ENCODE measurements at places on chromosomes 4 and X.

DNA sequence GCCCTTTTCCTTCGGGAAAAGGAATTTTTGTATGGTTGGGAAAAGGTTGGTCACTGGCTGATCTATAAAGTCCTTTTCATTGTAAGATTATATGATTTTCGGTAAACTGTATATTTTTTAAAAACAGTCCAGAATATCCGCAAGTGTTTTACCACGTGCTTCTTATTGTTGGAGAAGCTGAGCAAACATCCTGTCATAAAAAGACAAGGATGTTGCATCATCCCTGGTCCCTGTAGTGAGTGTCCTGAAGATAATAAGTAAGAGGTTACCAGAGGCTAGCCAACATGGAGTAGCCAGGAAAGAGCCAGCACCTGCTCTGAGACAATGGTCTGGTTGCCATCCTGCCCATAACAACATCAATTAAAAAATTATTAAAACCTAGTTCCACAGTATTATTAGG, 5.1 kb downstream of the CXCL9 start:
- DNase-seq: no peak

DNA sequence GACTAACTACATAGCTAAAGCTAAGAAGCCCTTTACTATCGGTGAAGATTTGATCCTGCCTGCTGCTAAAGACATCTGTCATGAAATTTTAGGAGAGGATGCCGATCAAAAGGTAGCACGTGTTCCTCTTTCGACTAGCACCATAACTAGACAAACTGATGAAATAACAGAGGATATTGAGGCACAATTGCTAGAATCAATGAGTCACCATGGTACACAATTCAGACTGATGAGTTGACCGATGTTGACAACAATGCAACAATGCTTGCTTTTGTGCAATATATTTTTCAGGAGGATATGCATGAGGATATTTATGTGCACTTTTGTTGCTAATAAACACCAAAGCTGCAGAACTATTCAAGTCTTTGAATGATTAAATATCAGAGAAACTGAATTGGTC, 24.3 kb downstream of the TBCK start:
- no peak for DNase-seq

DNA sequence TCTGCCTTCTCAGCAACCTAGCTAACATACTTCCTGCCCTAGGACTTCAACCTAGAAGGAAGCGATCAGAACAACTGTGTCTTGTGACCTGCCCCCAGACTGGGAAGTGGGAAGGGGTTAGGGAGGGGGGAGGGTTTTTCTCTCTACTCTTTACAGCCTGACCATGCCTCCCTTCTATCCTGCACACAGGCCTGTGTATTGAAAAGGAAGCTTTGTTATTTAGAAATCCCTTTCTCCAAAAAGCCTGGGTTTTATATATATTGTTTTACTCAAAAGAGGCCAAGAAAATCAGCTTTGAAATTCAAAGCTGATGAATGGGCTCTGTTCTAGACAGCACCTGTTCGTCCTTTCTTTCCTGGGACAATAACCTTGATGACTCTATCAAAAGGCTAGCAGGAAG, 35.2 kb upstream of the SMS start:
- no peak for DNase-seq

DNA sequence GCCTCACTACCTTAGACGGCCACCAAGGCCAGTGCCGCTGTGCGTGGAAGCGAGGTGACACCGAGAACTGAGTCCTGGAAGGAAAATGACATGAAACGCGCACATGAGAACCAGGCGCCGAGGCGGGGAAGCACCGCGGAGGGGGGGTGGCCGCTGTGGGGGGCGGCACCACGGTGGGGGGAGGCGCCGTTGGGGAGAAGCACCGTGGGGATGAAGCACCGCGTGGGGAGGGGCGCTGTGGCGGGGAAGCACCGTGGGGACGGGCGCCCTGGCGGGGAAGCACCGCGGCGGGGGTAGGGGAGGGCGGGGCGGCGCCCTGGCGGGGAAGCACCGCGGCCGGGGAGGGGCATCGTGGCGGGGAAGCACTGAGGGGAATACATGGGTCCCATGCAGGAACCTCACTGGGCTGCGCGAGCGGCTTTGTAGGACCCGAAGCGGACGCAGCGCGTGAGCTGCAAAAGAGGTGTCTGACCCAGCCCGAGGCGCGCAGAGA, 28.0 kb downstream of the PPP2R3B start:
- no peak for DNase-seq

DNA sequence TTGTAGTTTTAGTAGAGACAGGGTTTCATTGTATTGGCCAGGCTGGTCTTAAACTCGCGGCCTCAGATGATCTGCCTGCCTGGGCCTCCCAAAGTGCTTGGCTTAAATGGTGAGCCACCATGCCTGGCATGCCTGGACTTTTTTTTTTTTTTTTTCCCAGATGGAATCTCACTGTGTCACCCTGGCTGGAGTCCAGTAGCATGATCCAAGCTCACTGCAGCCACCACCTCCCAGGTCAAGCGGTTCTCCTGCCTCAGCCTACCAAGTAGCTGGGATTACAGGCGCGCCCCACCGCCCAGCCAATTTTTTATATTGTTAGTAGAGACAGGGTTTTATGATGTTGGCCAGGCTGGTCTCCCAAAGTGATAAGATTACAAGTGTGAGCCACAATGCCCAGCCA, 8.4 kb downstream of the UBE2K start:
- no peak for DNase-seq

- no peak for DNase-seq
Observed at GRCh38 chr4:141870152-141870551, 233.8 kb downstream of the IL15 start.

DNA sequence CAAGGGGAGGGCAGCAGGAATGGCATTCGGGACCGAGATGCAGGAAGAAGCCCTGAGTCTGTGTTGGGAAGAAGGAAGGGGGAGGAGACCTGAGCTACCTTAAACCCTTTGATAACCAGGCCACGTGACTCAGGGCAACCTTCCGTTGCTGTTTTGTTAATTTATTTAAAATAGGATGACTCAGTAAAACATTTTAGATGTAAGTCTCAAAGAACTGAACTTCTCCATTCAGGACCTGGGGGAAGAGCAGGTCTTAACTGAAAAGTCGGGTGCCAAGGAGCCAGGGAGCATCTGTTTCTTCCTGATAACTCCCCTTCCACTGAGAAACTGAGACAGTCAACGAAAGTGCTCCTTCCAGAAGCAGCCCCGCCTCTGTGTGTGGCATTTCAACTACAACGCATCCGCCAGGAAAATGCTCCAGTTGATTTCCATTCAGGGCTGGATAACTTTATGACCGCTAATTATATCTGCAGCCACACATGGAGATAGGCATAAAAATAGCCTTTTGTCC, 88.0 kb downstream of the IRF2 start:
- no peak for DNase-seq

GRCh38 chr4:136935871-136936270, 596.4 kb downstream of the PCDH18 start:
- DNase-seq: no peak

DNA sequence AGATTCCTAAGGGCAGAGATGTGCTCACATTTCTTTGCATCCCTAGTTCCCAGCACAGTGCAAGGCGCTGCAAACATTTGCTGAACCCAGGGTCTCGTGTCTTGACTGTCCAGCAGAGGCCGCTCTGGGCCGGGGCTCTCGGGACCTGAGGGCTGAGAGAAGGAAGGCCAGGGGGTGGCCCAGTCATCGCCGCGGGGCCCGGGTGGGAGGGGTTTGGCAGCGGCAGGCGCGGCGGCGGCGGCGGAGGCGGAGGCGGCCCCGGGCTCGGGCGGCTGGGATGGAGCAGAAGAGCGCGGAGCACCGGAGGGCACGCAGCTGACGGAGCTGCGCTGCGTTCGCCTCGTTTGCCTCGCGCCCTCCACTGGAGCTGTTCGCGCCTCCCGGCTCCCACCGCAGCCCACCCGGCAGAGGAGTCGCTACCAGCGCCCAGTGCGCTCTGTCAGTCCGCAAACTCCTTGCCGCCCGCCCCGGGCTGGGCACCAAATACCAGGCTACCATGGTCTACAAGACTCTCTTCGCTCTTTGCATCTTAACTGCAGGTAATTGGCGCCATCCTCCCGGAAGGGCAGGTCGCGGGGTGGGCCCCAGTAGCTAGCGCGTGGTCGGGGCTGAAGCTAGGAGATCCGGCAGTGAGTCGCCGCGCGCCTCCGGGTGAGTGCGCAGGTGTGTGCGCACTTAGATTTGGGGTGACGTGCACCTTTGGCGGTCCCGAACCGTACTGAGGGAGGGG, at the start of gene PARM1:
Gene PARM1, plus strand, starts transcription at position 285 of the 730 bp plus-strand sequence. Its CDS starts 212 bp downstream, at position 497.
- peak; percentile 83 for DNase-seq

DNA sequence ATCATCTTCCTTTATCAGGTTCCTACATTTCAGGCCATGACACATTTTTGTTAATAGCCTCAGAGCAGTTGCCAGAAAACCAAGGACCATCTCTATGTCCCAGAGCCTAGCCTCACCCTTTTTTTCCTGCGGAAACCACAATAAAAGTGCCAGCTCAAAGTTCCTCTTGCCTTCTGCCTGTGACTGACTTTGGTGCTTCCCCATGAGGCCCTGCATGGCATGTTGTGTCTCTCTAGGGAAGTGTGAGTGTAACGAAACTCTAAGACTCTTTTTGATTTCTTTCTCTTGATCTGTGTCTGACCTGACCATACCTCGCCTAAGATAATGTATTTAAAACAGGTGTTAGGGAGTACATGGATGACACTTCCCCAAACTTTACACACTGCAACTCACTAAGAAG, 642.3 kb upstream of the BOD1L1 start:
- no peak for DNase-seq

- no peak for DNase-seq
Observed at GRCh38 chrX:2351999-2352995, 148.5 kb downstream of the DHRSX start.

DNA sequence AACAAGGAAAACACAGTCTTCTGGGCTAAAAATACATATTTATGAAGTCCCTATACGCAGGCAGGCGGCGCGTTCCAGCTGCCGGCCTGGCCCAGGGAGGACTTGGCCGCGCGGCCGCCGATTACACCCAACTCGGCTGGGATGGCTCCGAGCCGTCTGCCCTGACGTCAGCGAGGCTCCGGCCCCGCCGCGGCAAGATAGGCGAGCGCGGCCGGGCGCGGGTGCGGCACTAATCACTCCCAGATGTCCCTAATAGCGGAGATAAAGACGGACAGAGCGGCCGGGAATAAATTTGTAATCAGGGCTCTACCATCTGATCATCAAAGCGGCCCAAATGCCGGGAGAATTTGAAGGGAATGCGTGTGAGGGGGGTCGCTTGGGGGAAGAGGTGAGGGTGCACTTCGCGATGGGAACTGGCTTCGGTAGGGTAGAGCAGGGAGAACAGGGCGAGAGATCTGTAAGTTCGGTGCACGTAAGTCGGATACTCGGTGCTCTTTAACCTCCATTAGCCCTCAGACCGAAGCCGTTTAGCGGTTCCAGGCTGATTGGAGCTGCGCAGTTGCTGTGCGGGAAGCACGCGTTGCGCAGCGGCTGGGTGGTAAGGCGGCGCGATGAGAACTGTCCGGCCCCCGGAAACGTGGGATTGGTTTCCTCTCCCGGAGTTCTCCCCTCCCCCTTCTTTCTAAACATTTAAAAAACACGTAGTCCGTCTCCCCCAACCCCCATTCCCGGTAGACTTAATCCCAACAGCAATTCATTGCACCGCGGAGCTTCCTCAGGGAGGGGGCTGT, 7.7 kb downstream of the HAND2 start:
- peak; percentile 90 for DNase-seq

GRCh38 chrX:115694028-115694427, 133.1 kb downstream of the PLS3 start:
- no peak for DNase-seq

GRCh38 chr4:174429701-174430410, 92.4 kb downstream of the HPGD start:
- no peak for DNase-seq

GRCh38 chrX:34866646-34867045, 76.0 kb upstream of the FAM47B start:
- DNase-seq: no peak

DNA sequence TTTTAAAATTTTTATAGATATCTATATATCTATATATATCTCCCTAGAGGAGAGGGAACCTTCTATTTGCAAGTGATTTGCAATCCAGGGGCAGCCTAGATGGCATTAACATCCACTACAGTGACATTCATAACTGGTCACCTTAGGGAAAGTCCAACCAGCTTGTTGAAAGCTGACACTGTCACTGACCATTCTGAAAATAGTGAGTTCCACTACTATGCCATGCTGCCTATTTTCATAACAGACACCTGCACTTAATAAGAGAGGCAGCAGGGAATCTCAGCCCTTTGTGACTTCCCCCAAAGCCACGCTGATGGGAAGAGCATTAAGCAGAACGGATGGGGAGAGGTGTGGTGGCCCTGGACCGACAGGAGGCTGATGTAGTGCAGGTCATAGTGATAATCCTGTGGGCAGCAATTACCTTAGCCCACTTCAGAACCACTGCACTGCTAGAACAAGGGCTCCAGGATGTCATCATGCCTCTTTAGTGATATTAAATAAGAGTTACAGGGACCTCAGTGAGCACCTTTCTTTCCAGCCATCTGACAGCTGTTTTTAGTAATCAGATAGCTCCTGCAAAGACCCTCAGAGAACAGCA, 51.3 kb downstream of the GPRIN3 start:
- peak; percentile 44 for DNase-seq

GRCh38 chrX:31138124-31138523, 66.3 kb upstream of the FTHL17 start:
- no peak for DNase-seq

DNA sequence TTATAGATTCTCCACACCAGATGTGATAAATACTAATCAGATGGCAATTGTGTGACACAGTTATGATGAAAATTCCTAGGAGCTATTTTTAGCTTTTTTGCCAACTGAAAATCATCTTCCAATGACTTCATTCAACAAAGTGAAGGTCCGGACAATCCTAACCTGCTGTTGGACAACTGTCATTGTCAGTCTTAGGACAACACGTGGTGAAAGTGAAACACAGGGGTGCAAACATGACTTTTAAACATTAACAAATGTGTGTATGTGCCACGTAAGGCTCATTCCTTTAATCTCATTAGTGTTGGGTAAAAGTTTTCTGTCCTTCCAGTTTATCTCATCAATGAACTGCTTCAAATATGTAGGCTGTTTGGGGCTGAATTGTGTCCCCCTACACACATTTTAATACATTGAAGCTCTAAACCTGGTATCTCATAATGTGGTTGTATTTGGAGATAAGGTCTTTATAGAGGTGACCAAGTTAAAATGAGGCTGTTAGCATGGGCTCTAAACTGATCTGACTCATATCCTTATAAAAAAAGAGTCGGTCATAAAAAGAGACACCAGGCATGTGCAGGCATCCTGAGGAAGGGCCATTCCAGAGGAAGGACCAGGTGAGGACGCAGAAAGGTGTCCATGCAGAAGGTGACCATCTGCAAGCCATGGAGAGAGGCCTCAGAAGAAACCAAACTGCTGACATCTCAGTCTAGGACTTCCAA, 41.2 kb upstream of the SMAD1 start:
- no peak for DNase-seq

DNA sequence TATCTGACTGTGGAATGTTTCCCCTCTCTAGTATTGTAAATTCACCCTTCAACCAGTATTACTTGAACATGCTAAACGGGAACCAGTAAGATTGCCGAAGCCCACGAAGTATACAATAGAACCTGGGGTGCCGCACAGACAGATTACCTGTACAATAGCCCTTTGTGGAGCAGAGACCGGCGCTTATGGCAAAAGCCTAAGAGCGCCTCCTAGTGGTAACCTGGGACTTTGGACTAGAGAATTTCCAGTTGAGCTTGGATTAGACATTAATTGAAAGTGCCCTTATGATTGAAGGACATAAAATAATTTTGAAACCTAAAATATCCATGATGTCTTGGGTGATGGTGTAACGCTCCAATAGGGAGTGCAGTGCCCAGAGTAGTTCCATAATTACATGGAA, 14.1 kb downstream of the ZNF157 start:
- DNase-seq: peak; percentile 46

GRCh38 chrX:37871626-37872302, 24.4 kb upstream of the DYNLT3 start:
- no peak for DNase-seq

- peak; percentile 41 for DNase-seq
Observed at GRCh38 chrX:13414006-13414647, 94.3 kb upstream of the ATXN3L start.
